ENCODE measurements at places on chromosomes 1 and 21.

- DNase-seq: no peak
These were observed 275.6 kb downstream of the FOXD2 start for GRCh38 chr1:47713333-47713953.

DNA sequence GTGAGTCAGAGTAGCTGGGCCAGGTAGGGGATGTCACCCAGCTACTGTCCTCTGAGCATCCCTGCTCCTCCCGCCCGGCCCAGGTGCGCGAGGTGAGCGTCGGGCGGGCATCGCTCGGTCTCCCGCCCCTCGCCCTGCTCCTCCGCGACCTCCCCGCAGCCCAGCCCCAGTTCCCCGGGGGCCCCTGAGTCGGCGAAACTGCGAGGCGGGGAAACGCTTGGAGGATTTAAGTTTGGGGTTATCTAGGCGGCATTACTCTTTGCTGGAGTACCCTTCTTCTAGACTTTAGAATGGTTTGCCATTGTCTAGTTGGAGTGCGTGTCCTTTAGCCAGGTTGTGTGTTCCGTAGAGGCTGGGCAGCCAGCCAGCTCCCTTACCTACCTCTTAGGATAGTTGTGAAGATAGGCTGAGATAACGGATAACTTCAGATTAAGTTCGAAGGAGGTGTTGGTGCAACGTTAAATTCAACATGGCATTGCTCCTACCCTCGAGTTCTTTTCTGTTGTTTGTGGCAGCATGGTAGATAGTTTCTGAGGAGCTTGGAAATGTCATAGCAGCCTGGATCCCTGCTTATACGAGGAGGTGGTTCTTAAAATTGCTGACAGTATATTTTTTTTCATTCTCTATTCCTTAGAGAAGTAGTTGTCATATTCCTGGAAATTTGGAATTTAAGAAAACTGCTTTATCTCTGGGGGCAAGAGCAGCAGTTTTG is 697 bp downstream of the AGO3 start:
- DNase-seq: no peak

- peak; percentile 60 for DNase-seq
These were observed 21.4 kb upstream of the FMO1 start for GRCh38 chr1:171226747-171227370.

- no peak for DNase-seq
These were observed 32.1 kb downstream of the SLC37A1 start for GRCh38 chr21:42545745-42546144.

- peak; percentile 28 for DNase-seq
These were observed 103.4 kb upstream of the VAMP3 start for GRCh38 chr1:7667625-7668218.

GRCh38 chr1:205001162-205001561 is 41.9 kb upstream of the CNTN2 start:
- no peak for DNase-seq

DNA sequence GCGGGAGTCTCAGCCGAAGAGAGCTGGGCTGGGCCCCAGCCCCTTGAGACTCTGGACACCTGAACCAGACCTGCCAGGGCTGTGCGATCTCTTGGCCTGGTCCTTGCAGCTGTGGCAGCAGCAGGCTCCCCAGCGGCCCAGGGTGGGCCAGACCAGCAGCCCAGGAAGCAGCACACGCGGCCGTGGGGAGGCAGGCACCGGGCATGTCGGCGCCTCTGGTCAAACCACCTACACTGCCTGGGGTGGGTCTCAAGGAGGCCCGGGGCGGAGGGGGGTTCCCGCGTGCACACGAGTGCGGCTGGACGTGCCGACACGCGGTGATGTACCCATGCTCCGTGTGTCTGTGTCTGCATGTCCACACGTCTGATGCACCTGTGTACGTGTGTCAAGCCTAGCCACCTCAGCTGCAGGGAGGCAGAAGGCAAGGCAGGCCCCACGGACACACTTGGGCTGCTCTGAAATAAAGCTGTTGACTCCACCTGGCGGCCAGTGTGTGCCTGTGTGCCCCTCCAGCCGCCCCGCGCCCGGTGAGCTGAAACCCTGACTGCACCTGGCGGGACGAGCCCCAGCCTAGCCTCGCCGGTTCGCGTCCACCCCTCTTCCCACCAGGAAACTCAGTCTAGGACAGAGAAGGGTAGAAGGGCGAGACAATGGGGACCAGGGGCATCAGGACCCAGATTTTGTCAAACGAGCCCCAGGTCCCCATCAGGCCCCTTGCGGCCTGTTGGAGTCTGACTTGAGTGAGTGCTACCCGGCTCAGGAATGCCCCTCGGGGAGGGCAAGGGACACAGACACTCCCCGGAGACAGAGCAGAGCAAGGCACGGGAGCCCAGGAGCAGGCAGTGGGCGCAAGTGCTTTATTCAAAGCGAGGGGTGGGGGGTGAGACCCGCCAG is 11.6 kb downstream of the SCNN1D start:
- no peak for DNase-seq

Measured in LNCaP clone FGC (cell line).